ENCODE measurements at places on chromosomes 7 and 10. TPM values are rescaled to one million over a fixed set of nuclear protein-coding genes. Genes with fewer than 3 reads are reported as not detected.

LFNG gene
- polyA plus RNA-seq = not detected

CDC14C gene
- not detected for polyA plus RNA-seq

PAX4 gene
- not detected for polyA plus RNA-seq

IKZF1 gene
- 95.3 TPM for polyA plus RNA-seq

UNCX gene
- not detected for polyA plus RNA-seq

MSMB gene
- not detected for polyA plus RNA-seq

DPP6 gene
- not detected for polyA plus RNA-seq

HOXA9 gene
- polyA plus RNA-seq = not detected

PON3 gene
- 1.8 TPM for polyA plus RNA-seq

MPP7 gene
- 0.14 TPM for polyA plus RNA-seq

DEPP1 gene
- polyA plus RNA-seq = 11.1 TPM

LLCFC1 gene
- not detected for polyA plus RNA-seq

HABP2 gene
- not detected for polyA plus RNA-seq

ANKRD30A gene
- polyA plus RNA-seq = 1.6 TPM

HOXA5 gene
- not detected for polyA plus RNA-seq

DNAJB9 gene
- 19.1 TPM for polyA plus RNA-seq

SERPINE1 gene
- polyA plus RNA-seq = 0.75 TPM

MKX gene
- not detected for polyA plus RNA-seq

KIAA1549 gene
- polyA plus RNA-seq = 0.05 TPM

AGAP9 gene
- 1.5 TPM for polyA plus RNA-seq

RHOBTB1 gene
- polyA plus RNA-seq = not detected

C10orf95 gene
- polyA plus RNA-seq = 0.63 TPM

INMT gene
- not detected for polyA plus RNA-seq

RFC2 gene
- polyA plus RNA-seq = 129 TPM

FAM170B gene
- not detected for polyA plus RNA-seq

VWC2 gene
- not detected for polyA plus RNA-seq

TUBAL3 gene
- polyA plus RNA-seq = not detected

RBP4 gene
- not detected for polyA plus RNA-seq

GRK5 gene
- 5.7 TPM for polyA plus RNA-seq

NFE2L3 gene
- 6.8 TPM for polyA plus RNA-seq

TMEM130 gene
- not detected for polyA plus RNA-seq

NPM3 gene
- polyA plus RNA-seq = 10.8 TPM

CAV1 gene
- 3.1 TPM for polyA plus RNA-seq

CDHR1 gene
- 0.15 TPM for polyA plus RNA-seq

OR2A5 gene
- not detected for polyA plus RNA-seq

CCL24 gene
- polyA plus RNA-seq = not detected

PGAM2 gene
- not detected for polyA plus RNA-seq

ASZ1 gene
- not detected for polyA plus RNA-seq

CPA2 gene
- not detected for polyA plus RNA-seq

POU6F2 gene
- not detected for polyA plus RNA-seq
